Dermis microvascular lymphatic vessel endothelial cell (primary cell): ENCODE measurements at places on chromosomes 3 and 15. TPM values are rescaled to one million over a fixed set of nuclear protein-coding genes. Genes with fewer than 3 reads are reported as not detected.

DNA sequence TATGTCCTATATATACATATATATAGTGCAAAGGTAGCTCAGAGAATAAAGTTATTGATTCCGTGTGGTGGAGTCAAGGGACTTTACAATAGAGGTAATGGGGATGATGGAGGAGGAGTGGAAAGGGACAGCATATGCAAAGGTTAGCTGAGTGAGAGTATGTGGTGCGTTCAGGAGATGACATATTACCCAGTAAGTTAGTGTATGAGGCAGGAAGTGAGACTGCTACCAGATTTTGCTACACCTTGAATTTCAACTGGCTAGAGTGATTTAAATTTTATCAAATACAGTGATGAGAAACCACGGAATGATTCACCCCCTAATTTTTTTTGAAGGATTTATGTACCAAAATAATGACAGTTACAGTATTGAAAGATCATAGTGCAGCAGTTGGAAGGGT, 2.8 kb downstream of the ACTL6A start:
- DNase-seq: no peak

DNA sequence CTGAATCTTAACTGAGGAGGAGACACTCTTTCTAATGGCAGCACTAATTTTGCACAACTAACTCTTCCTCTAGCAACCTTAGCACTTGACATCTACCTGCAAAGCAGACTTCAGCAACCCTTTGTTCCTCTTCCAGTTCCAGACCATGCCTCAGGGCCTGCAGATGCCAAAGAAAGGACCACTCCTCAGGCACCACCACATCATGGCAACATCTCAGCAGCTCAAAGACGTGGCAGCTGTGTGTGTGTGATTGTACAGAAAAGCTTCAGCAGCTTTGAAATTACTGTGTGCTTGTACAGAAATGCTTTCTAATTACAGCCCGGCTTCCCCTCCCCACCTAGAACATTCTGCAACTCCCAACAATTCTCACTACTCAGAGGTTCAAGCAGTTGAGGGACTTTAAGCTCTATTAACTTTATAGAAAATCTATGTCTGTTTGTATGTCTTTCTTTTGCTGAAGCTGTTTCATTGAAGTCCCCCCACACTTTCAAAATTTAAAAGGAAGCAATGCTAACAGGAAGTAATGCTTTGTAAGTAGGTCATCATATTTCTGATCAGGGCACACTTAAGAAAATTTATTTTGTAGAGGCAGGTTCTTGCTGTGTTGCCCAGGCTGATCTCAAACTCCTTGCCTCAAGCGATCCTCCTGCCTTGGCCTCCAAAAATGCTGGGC, 115.2 kb downstream of the CD47 start:
- DNase-seq: no peak

The RFTN1 gene
- total RNA-seq: 19.3 and 29.0 TPM in 2 replicates

The APBA2 gene
- 22.7 and 44.4 TPM in 2 replicates for total RNA-seq

- DNase-seq: no peak
Observed at GRCh38 chr15:52220937-52221660, 29.9 kb upstream of the GNB5 start.

DNA sequence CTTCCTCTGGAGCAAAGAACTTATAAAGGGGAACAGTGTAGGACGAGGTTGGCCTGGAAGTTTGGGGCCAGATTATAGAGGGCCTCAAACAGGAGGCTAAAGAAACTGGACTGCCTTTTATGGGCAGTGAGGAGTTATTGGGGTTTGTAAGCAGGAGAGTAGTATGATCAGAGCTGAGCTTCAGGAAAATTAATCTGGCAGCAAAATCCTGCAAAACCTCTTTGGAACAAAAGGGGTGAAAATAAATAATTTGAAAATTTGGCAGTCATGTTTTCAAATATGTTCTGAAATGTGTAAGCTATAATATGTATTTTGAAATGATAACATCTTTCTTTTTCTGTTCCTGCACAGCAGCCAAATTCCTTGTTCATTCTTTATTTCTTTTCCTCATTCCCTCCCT, 164.9 kb downstream of the THSD4 start:
- no peak for DNase-seq

DNA sequence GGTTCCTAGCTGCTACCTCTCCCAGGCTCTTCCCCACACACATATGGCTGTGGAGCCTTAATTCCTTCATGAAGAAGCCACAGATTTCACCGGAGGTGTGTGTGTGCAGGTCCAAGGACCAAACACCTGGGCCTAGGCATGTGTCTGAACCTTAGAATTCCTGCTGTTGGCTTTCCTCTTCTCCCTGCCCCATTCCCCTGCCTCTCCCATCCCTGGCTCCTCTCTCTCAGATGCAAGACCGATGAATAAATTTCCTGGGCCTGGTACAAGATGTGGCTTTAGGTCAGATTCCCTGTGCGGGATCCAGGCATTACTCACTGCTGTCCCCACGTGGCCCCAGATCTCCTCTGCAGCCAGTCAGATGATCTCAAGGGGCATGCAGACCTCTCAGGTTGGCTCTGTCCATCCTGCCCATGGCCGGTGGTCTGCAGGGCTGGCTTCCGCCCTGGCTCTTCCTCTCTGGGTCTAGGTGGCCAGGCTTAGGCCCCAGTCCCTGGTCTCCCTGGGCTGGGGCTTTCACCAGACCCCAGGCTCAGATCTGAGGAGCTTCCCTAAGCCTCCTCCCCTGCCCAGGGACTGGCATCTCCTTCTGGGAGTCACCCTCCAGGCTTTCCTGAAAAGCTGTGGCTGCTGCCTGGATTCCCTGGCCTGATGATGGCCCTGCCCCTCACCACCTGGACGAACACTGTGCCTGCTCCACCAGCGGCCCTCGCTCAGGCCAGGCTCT, 20.5 kb downstream of the CCR9 start:
- peak; percentile 38 for DNase-seq

DNA sequence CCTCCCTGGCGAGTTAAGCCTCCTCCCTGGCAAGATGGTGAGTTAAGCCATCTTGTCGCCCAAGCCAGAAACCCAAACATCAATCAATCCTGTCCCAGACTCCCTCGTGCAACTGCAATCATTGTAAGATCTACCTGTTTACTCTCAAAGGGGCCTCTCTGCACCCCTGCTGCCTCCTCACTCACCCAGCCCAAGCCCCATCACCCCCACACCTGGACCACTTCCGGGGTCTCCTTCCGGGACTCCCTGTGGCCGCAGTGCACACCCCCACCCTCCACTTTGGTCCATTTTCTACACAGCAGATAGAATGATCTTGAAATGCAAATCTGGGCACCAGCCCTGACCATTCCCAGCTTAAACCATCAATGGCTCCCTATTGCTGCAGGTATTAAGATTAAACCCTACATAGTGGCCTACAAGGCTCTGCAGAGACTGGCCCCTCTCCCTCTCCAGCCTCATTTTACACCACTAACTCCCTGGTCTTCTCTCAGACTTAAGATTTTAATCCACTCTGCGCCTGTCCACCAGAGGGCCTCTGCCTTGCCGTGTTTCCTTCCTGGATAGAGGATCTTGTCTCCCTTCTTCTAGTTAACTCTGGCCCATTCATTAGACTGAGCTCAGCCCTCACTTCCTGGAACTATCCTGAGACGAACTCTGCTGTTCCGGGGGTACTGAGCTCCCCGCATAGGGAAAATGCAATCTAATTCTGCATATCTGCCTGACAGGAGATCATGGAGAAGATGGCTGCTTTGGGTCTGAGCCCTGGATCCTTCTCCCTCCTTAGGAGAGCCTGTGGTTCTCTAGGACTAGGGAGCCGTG, 41.9 kb upstream of the SLC6A1 start:
- no peak for DNase-seq

The BOC gene
- 0.13 TPM in 1 of 2 replicates, not detected in the other for total RNA-seq

- DNase-seq: no peak
Observed at GRCh38 chr15:64691896-64692565, 83.4 kb downstream of the RBPMS2 start.

DNA sequence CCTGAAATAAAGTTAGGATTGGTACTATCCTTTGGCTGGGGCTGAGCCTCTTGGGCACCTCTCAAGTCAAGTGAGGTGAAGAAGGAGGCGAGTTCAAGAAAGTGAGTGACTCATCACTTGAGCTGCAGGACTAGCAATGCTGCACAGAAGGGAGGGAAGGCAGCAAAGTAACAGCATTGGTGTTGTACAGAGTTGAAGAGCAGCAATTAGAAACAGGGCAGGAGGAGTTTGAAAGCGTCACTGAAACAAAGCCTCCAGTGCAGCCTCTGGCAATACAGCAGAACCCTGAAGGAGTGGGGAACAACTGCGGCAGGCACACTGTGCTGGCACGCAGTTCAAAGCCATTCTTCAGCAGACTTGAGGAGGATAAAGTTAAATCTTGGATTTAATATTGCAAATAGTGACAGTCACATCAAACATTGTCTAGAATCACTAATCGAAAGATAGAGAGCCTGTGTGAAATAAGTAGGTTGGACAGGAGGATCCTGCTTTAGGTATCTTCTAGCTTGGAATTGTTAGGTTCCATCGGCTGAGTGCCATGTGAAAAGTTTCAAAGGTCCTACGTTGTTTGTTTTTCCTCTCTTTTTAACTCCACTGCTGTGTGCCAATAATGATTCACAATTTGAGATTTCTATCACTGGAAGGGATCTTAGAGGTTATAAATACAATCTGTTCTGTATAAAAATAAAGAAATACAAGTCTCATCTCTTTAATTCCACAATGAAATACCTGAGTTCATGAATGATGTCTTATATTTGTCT, 479.8 kb downstream of the NAALADL2 start:
- DNase-seq: no peak

The PLCB2 gene
- under 0.01 TPM in 1 of 2 replicates, not detected in the other for total RNA-seq

- no peak for DNase-seq
Observed at GRCh38 chr15:27456807-27457206, 485.8 kb downstream of the GABRG3 start.

- DNase-seq: peak; percentile 37
Observed at GRCh38 chr3:195195321-195196209, 75.4 kb downstream of the XXYLT1 start.

The P2RY14 gene
- total RNA-seq: not detected in 2 replicates

The C2CD4B gene
- 28.2 and 44.5 TPM in 2 replicates for total RNA-seq

The ACKR2 gene
- 3.5 and 23.5 TPM in 2 replicates for total RNA-seq

GRCh38 chr3:17905996-17906395, 163.6 kb upstream of the TBC1D5 start:
- DNase-seq: no peak

- peak; percentile 59 for DNase-seq
Observed at GRCh38 chr3:31213869-31214486, 318.7 kb upstream of the STT3B start.

GRCh38 chr3:126160243-126161210, 19.9 kb downstream of the ALDH1L1 start:
- no peak for DNase-seq

The LEKR1 gene
- 0.25 and 0.26 TPM in 2 replicates for total RNA-seq

DNA sequence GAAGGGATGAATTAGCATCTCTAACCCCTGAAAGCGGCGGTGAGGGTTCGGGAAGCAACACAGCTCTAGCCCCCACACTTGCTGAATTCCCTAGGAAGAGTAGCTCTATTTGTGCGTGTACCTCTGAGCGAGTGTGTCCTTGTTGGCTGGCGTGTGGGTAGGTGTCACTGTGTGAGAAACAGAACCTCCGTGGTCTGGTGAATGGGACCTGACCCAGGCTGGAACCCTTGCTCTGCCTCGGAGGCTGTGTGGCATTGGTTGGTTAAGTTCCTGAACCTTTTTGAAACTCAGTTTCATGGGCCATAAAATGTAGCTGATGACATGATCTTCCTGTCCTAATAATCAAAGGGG, 414 bp upstream of the TMEM115 start:
- DNase-seq: no peak

- no peak for DNase-seq
Observed at GRCh38 chr3:129106320-129106719, 15.3 kb downstream of the RAB43 start.

The C3orf85 gene
- total RNA-seq: not detected in 2 replicates

DNA sequence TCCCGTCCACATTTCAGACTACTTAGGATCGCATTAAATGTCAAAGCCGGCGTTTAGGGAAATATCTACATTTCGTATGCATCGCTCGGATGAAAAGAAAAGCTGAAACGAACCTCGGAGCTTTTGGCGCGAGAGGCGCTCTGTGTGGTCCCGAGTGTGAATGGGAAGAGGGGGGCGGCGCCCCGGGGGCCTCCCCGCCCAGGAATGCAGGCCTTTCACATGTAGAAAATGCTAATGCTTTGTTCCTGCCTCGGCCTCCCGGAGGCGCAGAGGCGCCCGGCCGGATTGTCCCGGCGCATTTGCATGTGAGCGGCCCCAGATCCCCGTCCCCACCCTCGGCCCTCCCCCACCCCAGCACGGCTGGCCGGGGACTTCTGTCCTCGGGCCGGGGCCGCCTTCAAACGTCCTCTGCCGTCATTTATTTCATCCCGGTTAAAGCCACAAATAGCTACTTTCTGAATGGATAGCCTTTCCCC, 37.0 kb upstream of the TRIM71 start:
- peak; percentile 20 for DNase-seq

DNA sequence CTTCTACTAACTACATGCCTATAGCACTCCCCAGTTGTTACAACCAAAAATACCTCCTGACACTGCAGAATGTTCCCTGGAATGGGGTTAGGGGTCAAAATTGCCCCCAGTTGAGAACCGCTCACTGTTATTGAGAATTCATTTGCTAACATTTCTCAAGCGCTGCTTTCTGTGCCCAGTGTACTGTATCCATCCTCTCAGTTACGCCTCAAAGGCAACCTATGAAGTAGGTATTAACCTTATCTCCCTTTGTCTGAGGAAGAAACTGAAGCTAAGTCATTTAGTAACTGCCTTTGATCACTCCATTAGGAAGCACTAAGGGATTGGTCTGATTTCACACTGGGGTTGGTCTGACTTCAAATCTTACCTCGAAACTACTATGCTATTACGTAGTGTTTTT, 70.1 kb downstream of the CADPS start:
- no peak for DNase-seq

The SIDT1 gene
- under 0.01 TPM in 1 of 2 replicates, not detected in the other for total RNA-seq

DNA sequence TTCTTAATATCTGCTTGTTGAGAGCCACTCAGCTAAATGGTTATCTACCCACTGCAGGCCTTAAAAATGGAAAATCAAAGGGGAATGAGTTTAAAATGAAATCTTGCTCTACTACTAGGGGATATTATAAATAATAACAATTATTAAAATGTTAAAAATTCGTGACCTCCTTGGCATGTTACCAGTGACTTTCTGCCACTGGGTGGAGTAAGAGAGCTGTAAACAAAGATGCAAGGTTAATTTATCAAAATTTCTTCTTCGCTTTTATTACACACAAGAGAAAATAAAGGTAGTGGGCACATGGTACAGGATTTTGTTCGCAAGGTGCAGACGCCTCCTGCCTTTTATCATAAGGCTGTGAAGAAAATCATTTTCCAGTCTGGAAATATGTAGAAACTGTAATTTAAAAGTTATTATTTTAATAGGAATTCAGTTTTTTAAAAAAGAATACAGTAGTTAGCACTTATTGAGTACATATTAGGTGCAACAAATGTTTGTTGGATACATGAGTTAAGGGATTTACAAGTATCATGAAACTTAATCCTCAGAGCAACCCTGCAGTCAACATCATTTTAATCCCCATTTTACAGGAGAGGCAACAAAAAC, 272.6 kb downstream of the SUCLG2 start:
- peak; percentile 44 for DNase-seq

- no peak for DNase-seq
Observed at GRCh38 chr3:33722191-33722590, 4.1 kb upstream of the CLASP2 start.

GRCh38 chr3:15367059-15367458, 34.7 kb upstream of the SH3BP5 start:
- no peak for DNase-seq
